NCI-H187 (cell line): ENCODE measurements at places on chromosomes 12 and 14.

- no peak for DNase-seq
These were observed 30.4 kb upstream of the IFT81 start for GRCh38 chr12:110093631-110094311.

DNA sequence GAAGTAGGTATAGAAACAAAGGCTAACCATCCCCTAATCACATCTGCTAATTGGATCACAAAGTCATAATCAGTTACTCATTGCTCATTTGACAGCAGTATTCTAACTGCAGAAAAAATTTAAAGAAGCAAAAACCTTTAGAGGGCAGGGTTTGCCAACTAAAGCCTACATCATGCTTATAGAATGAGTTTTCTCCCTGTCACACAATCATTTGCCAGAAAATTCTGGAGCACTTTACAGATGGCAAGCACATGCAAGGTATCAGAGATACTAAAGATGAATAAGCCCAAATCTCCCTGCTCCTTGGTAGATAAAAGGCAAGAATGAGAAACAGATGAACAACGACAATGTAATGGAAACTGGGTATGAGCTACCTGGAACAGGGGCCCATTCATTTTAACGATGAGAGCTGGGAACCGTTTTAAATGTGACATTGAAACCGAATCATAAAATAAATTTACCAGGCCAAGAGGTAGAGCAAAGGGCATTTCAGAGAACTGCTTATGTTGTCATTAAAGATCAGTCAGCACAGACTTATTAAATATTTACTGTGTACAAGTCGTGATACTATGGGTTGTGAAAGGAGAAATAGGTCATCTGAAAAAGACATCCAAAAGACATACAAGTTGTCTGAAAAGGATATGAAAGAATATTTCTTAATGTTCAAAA is 211.4 kb upstream of the ABCD2 start:
- no peak for DNase-seq

GRCh38 chr14:103423050-103423461 is 37.8 kb downstream of the MARK3 start:
- no peak for DNase-seq

- no peak for DNase-seq
These were observed 19.7 kb upstream of the CD9 start for GRCh38 chr12:6180268-6181051.

- DNase-seq, result no peak
These were observed 8.4 kb upstream of the ARHGAP5 start for GRCh38 chr14:32068708-32069107.

- peak; percentile 9 for DNase-seq
These were observed 11.0 kb upstream of the FBXL14 start for GRCh38 chr12:1605129-1606020.

- DNase-seq, result no peak
These were observed 54.6 kb upstream of the STON2 start for GRCh38 chr14:81454572-81455218.
